Fibroblast of the aortic adventitia (primary cell): ENCODE measurements at places on chromosomes 4 and X. TPM values are rescaled to one million over a fixed set of nuclear protein-coding genes. Genes with fewer than 3 reads are reported as not detected.

- no peak for DNase-seq
Measured at GRCh38 chr4:102505708-102506107, 4.5 kb downstream of the NFKB1 start.

DNA sequence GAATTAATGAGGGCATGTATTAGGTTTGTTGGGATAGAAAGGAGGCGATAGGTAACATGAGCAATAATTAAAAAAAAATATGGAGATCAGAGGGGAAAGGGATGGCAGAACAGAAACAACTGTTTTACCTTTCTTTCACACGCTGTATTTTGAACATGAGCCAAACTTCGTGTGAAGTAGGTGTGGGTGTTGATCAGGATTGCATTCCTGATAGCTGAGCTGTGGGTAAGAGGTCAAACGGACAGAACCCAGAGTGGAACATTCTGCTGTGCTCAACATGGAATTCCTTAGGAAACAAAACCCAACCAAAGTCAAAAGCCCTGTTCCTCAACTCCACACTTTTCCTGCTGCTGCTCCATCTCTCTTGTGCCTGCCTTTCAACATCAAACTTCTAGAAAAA lies 162.5 kb upstream of the CASK start:
- no peak for DNase-seq

DNA sequence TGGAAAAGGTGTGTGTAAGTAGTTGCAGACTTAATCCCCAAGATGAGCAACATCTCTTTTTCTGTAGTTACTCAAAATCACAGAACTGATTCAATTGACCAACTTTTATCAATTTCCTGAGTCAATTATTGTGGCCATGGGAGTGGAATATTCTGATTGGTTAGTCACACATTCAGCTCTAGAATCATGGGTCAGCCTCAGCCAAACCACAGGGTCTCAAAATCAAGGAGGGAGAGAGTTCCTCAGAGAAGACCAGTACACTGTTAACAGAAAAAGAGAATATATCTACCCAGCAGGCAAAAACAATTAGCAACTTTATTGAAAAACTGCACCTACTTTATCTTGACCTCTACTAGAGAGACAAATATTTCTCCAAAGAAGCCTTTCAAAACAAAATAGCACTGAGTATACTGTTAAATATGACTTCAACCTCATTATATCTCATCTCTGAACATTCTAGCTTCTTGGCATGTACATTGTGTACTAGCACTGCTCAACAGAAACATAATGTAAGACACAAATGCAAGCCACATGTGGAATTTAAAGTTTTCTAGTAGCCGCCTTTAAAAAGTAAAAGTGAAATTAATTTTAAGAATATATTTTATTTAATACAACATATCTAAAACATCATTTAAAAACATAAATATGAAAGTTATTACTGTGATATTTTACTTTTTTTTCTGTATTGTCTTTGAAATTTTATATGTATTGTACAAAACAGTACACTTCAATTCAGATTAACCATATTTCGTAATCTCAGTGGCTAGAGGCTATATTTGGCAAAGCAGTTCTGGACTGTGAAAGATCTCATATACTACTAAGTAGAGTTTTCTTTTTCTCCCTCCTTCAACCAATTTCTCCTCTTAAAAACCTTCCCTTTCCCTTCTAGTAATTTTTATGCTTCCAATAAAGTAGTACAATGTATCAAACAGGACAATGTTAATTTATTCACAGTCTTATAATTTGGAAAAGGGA lies 11.8 kb upstream of the LCORL start:
- peak; percentile 29 for DNase-seq

GRCh38 chr4:138448169-138448568 lies 206.0 kb upstream of the SLC7A11 start:
- peak; percentile 51 for DNase-seq

DNA sequence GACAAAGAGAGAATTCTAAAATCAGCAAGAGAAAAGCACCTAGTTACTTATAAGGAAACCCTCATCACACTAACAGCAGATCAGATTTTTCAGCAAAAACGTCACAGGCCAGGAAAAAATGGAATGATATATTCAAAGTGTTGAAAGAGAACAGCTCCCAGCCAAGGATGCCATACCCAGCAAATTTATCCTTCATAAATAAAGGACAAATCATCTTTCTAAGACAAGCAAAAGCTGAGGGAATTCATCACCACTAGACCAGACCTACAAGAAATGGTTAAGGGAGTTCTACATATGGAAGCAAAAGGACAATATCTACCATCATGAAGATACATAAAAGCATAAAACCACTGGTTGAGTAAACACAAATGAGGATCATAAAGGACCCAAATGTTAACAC lies 53.6 kb downstream of the MANBA start:
- no peak for DNase-seq

GRCh38 chrX:123077631-123078030 lies 106.4 kb upstream of the GRIA3 start:
- no peak for DNase-seq

The FGFBP2 gene
- not detected in 2 replicates for total RNA-seq

The BEX1 gene
- total RNA-seq: 0.36 TPM in 1 of 2 replicates, not detected in the other

The ESX1 gene
- total RNA-seq: not detected in 2 replicates

The SRPK3 gene
- 0.54 TPM in 1 of 2 replicates, not detected in the other for total RNA-seq

The CLDN2 gene
- not detected in 2 replicates for total RNA-seq

The TLR6 gene
- total RNA-seq: 2.2 and 5.0 TPM in 2 replicates

The UCP1 gene
- not detected in 2 replicates for total RNA-seq
